ENCODE measurements at places on chromosomes 7 and 10. TPM values are rescaled to one million over a fixed set of nuclear protein-coding genes. Genes with fewer than 3 reads are reported as not detected.

The DDC gene
- not detected for total RNA-seq

The ECHDC3 gene
- total RNA-seq = 16.0 TPM

The RARRES2 gene
- total RNA-seq = 193 TPM

The TM9SF3 gene
- total RNA-seq = 90.1 TPM

The RPEL1 gene
- not detected for total RNA-seq

DNA sequence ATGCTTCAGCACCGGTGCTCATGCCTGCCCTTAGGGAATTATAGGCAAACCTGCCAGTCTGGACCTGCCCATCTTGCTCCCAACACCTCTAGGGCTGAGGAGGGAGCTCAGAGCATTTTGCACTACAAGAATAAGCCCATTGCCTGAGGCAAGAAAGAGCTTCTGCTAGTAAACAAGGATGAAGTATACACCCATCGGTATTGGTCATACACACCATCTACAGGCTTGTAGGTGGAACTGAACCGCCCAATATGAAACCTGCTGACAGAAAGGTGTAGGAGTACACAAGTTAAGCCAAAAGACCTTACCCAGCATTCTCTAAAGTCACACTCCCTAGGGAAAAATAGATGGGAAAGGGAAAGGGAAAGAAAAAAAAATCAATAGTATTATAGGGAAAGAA is 957.0 kb upstream of the LRRTM3 start:
- no peak for DNase-seq

GRCh38 chr7:101688183-101688831 is 59.2 kb upstream of the MYL10 start:
- peak; percentile 94 for DNase-seq

DNA sequence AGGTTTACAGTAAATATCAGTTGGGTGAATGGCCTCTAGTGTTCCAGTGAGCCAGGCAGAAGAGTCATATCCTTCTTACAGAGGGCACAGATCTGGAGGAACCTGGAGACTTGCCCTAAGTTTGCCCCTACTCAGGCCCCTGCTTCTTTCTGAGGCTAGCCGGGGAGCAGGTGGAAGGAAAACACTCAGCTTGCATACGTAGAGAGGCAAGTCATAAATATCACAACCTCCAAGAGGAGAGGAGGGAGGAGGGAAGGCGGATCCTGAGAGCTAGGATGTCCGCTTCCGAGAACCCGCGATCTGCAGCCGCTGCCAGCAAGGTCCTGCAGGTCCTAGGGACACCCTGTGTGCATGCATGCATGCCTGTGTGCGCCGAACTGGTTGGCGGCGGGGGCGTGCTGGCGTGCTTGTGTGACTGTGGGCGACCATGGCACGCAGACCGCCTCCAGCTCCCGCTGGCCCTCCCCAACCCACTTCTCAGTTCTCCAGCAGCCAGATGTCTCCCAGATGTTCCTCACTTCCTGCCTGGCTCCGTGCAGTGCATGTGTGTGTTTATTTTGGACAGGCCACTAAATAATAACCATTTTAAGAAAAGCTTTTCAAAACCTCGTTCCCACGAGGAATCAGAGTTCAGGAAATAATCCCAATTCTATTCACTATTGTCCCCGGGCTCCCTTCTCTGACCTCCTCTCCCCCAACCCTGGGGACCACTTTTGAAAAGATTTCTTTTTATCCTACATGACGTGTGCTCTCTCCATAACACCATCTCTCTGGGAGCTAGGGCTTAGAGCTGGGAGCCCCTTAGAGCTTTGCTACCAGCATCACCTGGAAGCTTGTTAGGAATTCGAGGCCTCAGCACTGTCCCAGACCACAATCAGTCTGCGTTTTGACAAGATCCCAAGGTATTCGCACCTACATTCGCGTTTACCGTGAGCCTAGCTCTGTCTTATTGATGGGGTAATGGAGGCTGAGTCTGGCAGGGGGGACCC is 32.4 kb downstream of the UNC5B start:
- DNase-seq = no peak

DNA sequence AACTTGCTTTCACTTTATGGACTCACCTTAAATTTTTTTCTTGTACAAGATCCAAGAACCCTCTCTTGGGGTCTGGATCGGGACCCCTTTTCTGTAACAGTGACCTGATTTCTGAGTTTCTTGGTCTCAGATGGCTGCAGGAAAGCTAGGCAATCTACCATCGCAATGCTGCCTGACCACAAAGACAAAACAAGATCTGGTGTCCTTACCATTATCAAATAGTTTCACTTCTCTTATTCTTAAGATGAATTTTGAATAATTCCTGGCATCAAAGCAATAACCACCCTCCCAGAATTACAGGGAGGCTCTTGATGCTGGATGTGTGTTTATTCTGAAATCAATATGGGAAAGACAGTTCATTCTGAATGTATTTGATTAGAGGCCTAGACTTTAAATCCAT is 77.4 kb upstream of the FRMD4A start:
- no peak for DNase-seq

GRCh38 chr10:775245-776075 is 86.0 kb upstream of the DIP2C start:
- DNase-seq = peak; percentile 90

DNA sequence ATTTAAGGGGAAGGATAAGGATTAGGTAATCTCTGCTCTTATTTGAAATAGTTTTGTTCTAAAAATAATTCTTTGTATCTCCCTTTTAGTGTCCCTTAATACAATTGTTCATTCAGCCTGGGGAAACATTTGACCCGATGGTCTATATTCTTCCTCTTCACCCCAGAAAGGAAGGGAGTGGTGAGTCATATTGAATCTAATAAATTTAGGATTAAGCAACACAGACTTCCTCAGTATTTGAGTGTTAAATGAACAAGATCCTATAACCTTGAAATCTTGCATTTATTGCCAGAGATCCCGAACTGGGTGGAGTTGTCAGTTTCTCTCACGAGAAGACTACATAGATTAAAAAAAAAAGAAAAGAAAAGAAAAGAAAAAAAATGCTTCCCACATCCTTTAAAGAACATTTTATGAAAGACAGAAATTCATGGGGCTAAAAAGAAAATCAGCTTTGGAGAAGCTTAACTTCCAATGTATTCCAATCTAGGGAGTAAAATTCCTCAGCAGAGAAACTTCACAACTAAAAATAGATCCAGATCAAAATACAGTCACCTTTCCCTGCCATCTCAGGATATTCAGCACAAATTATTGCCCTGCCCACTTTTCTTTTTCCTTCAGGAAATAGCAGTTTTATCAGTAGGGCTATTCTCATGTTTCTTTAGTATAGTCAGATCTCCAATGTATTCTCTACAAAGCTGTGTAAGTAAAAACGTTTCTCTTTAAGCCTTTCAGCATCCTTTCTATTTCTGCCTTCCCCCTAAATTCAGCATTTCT is 82.2 kb downstream of the SEMA3D start:
- no peak for DNase-seq

DNA sequence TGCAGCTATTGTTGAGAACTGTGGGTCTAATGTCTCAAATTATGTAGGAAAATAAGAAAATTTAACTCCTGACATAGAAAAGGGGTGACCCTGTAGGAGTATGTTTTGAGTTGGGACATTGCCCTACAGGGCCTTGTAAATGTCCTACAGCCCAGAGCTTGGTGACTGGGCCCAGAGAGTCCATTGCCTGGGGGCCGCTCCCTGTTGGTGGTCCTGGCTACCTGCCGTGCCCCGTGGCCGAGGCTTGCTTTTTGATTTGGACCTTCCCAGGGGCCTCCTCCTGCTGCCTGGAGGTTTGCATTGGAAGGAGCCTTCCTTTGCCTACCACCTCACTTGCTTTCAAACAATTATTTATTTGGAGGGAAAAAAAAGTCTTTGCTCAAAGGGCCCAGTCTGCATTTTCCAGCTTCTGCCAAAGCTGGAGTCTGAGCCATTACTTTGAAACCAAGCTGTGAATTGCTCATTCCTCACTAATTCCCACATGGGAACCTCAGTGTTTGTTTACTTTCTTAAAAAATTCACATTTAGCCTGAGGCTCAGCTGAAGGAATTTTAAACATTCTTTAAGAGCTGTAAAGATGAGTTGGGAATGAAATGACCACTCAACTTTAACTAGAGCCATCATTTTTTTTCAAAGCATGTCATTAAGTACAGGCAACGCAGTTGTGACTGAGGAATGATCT is 355.0 kb downstream of the GLRX3 start:
- no peak for DNase-seq

- DNase-seq = no peak
These were observed 29.2 kb upstream of the ELOVL3 start for GRCh38 chr10:102196893-102197292.

DNA sequence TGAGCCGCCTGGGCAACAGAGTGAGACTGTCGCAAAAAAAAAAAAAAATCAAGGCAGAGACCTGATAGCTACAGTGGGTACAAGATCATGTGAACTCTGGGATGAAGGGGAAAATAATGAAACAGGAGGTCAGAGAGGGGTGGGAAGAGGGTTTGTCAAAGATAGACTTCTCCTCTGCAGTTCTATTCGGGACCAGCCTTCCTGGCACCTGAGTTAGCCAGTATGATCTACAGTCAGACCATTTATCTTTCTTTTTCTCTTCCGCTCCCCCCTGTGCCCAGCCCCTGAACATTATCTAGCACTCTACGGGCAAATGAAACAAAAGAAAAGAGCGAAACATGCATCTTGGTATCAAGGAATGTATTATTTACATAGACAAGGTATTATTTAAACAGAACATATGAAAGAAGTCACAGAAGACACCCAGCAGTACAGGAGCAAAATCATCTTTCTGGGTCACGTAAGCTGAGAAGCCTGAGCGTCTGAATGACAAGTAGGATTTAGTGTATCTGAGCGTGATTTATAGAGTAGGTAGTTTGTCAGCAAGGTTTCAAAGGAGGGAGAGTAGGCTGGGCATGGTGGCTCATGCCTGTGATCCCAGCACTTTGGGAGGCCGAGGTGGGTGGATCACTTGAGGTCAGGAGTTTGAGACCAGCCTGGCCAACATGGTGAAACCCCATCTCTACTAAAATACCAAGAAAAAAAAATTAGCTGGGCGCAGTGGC is 109.0 kb downstream of the PRKCQ start:
- no peak for DNase-seq

DNA sequence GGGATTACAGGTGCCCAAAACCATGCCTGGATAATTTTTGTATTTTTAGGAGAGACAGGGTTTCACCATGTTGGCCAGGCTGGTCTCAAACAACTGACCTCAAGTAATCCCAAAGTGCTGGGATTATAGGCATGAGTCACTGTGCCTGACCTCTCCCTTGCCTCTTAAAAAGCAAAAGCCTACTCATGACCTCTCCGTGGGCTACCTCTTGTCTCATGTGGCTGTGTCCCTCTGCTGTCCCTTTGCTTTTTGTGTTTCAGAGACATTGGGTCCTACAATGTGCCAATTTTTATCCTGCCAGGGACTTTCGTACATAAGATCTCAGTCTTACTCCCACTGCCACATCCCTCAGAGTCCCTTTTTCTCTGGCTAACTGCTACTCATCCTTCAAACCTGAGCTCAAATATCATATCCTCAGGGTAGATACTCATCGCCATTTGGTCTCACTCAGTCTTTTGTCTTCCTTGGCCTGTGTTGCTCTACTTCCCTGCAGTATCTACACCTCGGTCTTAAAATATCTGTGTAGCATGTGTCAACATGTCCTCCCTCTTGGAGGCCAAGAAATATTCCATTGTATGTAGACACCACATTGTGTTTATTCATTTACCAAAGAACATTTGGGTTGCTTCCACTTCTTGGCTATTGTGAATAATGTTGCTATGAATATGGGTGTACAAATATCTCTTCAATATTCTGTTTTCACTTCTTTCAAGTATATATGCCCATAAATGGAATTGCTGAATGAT is 465.0 kb upstream of the KLF6 start:
- DNase-seq = no peak

GRCh38 chr7:42285383-42285824 is 48.4 kb upstream of the GLI3 start:
- no peak for DNase-seq

DNA sequence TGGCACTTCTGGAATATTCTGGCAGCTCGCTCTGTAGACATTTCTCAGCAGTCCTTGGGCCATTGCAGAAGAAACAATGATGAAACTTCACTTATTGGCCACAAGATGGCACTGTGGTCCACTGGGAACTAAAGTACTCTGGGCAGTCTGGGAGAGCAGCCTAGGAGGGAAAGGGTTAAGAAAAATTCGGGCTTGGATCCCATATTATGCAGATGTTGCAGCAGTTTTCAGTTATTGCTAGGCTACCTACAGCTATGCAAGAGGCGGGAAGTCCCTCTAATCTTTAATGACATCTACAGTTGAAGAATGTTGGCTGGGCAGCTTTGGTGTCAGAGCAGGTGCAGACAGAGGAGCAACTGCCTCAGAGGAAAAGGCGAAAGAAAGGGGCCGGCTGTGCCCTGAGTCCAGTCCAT is 201.7 kb upstream of the PRSS58 start:
- no peak for DNase-seq

GRCh38 chr7:74206589-74207120 is 3.2 kb upstream of the LAT2 start:
- peak; percentile 97 for DNase-seq

DNA sequence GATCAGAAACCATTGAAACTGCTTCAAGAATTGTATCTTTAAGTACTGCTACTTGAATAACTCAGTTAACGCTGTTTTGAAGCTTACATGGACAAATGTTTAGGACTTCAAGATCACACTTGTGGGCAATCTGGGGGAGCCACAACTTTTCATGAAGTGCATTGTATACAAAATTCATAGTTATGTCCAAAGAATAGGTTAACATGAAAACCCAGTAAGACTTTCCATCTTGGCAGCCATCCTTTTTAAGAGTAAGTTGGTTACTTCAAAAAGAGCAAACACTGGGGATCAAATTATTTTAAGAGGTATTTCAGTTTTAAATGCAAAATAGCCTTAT is 14.7 kb downstream of the HNRNPA2B1 start:
- DNase-seq = no peak
